ENCODE measurements at places on chromosomes 7 and 10.

GRCh38 chr7:40922316-40922670 lies 780.6 kb downstream of the INHBA start:
- no peak for DNase-seq

DNA sequence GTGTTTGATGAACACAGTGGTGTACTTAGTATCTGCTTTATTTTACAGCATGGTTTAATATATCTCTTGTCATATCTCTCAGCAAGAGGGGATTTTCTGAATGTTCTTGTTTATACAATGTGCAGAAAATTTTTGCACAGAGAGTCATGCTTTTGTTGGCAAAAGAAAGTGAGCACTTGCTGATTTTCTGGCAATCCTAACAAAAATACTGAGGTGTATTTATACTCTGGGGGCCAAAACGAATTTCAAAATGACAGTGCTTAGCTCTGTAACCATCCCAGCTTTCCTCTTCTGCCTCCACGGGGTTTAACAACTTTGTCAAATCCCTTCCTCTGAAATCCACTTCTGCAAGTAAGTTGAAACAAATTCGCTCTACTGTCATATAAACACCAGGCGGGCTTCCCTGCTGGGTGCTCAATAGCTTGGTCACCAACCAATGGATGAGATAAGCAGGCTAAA lies 169.2 kb downstream of the NOC3L start:
- peak; percentile 50 for DNase-seq

DNA sequence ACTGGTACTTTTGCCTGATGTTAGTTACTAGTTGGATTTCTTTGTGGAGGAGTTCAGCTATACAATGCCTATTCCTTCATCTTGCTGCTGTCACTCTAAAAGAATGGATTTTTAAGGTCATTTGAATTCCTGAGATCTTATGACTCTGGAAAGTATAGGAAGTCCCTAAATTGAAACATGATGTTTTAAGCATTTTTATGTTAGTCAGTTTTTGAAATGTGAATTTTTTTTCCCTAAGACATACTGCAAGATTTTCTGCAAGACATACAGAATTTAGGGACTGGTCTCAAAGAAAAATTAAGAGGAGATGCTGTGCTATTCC lies 355.8 kb downstream of the SUGCT start:
- peak; percentile 53 for DNase-seq

DNA sequence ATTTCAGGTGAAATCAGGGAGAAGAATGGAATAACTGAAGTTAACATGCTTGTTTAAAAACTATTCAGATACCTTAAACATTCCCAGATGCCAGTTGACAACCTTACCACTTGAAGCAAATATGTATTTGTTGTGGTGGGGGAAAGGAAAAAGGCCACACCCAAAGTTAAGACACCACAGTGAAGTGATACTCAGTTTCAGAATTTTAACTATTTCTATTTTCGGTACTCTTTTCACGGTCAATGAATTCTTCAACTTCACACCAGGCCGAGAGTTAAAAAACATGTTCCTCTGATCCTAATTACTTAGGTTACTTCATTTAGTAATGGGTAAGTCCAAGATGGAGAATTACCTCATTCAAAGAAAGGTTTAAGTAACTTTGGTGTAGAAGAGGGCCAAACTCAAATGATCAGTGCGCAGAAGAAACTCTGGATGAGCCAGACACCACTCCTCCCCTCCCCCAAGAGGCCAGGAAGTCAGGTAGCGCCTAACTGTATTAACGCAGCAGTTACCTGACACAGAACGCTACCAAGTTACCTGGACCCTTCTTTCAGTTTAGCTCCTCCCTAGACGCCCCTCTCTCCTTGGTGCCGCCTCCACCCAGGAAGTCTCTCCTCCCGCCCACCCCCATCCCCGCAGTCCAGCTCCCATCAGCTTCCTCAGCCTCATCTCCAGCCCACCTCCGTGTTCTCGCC lies 700 bp downstream of the MTPN start:
- DNase-seq, result no peak

- DNase-seq, result no peak
These were observed 7.2 kb downstream of the ITIH5 start for GRCh38 chr10:7659560-7659959.

- DNase-seq, result peak; percentile 62
These were observed 30.1 kb downstream of the KLF6 start for GRCh38 chr10:3754727-3755439.

DNA sequence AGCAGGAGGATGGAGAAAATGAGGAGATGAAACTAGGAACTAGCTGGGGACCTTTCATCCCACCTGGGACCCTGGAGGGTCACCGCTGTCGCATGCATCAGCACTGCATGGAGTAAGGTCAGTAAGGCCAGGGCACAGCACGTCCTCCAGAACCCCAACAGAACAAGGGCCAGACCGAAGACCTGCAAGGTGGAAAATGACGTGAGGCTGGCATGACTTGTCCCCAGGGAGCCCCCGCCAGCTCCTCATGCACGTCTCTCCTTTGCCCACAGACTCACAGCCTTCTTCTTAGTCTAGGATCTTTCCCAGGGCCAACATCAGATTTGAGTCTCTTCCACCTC lies 4.7 kb downstream of the ZNF488 start:
- DNase-seq, result no peak

GRCh38 chr7:107206706-107207105 lies 37.9 kb downstream of the HBP1 start:
- DNase-seq, result no peak

DNA sequence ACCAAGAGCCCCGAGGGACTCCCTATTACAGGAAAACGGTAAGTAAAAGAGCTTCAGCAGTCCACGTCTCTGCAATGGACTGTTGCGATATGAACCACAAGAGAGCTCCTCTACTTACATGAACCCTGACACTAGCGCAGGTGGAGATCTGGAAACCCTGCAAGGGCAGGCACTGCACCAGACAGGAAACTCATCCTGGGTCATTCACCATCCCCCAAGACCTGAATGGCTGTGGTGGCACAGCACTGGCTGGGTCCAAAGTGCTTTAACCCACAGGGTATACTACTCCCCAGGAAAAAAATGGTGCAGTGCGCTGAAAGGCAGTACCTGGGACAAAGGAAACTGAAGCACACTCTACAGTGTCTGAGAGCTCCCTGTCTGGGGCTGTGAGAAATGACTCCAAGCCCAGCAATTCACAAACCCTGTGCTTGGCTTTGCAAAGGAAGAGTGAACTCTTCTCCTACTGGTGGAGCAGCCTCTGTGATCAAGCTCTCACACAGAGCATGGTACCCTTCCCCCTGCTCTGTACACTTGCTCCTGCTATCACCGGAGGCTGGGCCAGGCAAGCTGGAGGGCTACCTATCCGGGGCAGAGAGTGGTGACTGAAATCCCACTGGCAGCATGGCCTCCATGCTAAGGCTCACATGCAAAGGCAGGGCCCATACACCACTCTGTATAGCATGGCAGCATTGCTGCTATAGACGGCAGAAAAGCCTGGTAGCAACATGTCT lies 44.9 kb downstream of the HIBADH start:
- DNase-seq, result no peak

DNA sequence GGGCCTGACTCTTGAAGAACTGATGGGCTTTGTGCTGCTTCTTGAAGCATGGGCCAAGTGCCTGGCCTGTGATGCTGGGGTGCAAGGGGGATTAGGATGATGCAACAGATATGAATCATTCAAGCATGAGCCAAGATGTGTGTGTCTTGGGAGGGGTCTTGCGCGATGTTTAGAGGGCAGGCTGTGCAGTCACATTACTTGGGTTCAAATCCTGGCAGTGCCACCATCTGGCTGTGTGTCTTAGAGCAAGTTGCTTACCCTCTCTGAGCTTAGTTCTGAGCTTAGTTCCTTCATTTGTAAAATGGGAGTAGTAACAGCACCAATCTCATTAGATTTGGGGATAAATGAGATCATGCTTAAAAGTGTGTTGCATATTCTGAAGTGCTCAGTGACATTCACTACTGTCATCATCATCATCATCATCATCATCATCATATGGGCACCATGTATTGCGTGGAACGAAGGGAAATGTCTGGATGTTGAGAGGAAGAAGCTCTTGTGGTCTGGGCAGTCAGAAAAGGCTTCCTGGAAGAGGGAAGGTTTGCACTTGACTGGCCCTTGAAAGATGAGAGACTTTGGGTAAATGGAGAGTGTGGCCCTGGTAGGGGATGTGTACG lies 9.3 kb downstream of the UNC5B start:
- no peak for DNase-seq

DNA sequence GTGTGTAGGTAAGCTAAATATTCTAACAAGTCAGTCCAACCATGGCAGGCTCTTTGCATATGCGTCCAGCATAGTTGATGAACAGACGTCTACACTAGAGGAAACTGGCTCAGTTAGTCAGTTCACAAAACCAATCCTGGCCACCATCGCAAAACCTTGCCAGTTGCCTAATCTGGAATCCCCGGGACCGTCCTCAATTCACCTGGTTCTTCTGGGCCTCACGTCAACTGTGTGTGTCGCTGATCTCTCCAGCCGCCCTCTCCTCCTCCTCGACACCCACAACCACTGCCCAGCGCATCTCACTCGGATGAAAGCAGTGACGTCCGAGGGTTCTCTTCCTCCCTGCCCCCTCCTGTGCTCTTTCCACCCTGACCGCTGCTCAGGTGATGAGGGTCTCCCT lies 217.8 kb upstream of the SH2B2 start:
- no peak for DNase-seq

- no peak for DNase-seq
These were observed 84.8 kb downstream of the RSU1 start for GRCh38 chr10:16732376-16732775.

- DNase-seq, result no peak
These were observed 28.0 kb downstream of the RSU1 start for GRCh38 chr10:16789261-16789660.

GRCh38 chr7:2698581-2699288 lies 10.7 kb downstream of the AMZ1 start:
- no peak for DNase-seq

- no peak for DNase-seq
These were observed 369.9 kb upstream of the KCND2 start for GRCh38 chr7:119903085-119903484.

- peak; percentile 45 for DNase-seq
These were observed at the start of gene JAZF1 for GRCh38 chr7:28180364-28181147. JAZF1 (minus strand) TSS chr7:28180795.

GRCh38 chr7:74625446-74625845 lies 32.1 kb upstream of the GTF2I start:
- DNase-seq, result peak; percentile 20

GRCh38 chr10:61750943-61751471 lies 88.3 kb downstream of the CABCOCO1 start:
- peak; percentile 44 for DNase-seq

GRCh38 chr7:98240961-98241673 lies 10.9 kb downstream of the TECPR1 start:
- DNase-seq, result no peak

- DNase-seq, result no peak
These were observed 71.2 kb downstream of the FANK1 start for GRCh38 chr10:125967533-125967932.

DNA sequence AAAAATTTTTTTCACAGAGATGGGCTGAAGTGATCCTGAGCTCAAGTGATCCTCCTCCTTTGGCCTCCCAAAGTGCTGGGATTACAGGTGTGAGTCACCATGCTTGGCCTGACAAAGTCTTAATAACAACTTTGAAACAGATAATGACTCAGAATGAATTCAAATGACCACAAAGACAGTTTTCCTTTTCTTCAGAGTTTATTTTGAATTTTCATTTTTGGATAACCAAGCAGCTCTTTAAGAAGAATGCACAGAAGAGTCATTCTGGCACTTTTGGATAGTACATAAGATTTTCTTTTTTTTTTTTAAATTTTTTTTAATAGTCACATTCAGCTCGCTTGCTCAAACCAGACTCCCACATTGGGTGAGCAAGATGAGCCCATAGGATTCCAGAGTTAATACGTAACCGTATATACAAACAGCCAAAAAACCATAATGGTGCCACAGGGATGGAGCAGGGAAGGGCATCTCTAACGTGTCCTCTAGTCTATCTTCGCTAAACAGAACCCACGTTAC lies 43.0 kb upstream of the NMT2 start:
- DNase-seq, result no peak

GRCh38 chr10:70664702-70665195 lies 7.6 kb upstream of the ADAMTS14 start:
- peak; percentile 95 for DNase-seq

DNA sequence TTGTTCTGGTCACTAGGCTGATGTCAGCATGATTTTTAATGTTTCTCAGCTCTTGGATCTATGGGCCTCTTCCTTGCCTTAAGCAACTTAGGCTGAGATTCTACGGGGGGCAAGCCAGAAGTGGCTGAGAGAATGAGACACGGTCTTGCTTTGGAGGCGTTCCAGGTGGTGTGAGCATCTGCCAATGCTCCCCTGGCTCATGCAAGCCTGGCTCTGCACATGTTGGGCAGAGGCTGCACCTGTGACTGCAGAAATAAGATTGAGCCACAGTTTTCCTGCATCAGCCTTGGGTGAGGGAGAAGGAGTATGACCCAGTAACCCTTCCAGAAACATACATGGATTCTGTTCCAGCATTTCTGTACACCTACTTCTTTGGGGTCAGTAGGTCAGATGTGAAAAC lies 41.9 kb downstream of the C10orf120 start:
- no peak for DNase-seq

GRCh38 chr7:158948376-158948775 lies 92.0 kb downstream of the DYNC2I1 start:
- no peak for DNase-seq

GRCh38 chr10:101228153-101228965 lies 904 bp downstream of the LBX1 start:
- DNase-seq, result no peak

DNA sequence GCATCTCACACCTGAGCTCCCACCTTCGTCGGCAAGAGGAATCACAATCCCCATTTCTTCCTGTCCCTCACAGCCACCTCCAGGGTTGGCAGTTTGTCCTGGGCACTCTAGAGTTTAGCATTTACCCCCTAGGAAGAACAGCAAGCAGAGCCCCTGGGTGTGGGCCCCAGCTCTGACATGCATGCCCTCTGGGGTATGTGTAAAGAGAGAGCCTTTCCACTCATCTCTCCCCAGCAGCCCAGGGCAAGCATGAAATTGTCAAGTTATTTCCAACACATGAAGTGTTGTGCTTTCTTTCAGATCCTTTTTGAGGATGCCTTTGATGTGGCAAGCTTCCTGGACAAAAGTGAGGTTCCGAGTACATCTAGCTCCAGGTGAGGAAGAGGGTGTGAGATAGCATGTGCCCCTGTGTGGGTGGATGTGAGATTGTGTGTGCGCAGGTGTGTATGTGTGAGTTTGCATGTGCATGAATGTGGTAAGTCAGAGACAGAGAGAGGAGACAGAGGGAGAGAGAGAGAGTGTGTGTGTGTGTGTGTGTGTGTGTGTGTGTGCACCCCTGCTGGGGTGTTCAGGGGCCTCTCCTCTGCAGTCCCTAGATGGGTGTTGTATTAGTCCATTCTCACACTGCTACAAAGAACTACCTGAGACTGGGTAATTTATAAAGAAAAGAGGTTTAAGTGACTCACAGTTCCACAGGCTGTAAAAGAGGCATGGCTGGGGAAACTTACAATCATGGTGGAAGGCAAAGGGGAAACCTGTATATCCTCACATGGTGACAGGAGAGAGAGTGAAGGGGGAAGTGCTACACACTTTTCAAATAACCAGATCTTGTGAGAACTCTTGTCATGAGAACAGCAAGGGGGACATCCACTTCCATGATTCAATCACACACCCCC lies 18.1 kb downstream of the STRA8 start:
- no peak for DNase-seq

All from fibroblast of skin of left quadriceps (primary cell).